GM04503 (cell line): ENCODE measurements at places on chromosomes 5 and 9.

GRCh38 chr9:129569502-129570449, 51.1 kb downstream of the C9orf50 start:
- no peak for DNase-seq

DNA sequence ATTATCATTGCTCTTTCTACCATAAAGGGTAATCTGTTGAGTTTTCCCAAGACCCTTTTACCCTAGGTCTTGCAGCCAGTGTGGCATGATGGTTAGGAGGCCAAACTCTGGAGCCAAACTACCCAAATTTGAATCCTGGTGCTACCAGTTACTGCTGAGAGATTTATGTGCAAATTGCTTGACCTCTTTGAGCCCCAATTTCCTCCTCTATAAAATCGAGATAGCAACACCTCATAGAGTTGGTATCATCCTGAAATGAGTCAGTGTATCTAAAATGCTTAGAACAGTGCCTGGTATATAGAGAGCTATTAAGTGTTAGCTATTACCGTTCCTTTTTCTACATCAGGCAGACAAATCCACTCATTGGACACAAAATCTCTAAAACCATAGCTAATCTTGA, 43.0 kb downstream of the ACTBL2 start:
- no peak for DNase-seq

GRCh38 chr9:13791816-13792215, 512.3 kb upstream of the MPDZ start:
- DNase-seq = no peak

- no peak for DNase-seq
Measured at GRCh38 chr5:91318724-91319123, 64.4 kb downstream of the ARRDC3 start.

DNA sequence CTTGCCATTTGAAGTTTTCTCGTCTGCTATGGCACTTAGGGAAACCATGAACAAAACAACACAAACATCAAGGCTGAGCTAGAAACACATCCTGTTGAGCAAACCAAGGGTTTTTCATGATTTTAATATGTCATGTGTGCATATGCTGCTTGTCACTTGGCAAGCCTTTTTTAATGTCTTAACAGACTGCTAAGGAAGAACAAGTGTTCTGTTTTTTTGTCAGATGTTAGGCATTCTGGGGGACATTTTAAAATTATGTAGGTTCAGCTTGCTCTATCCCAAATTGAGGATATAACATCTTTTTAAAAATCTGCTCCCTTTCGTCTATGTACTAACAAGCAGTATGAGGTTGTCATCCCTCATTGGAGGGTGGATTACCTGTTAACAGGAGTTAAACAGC, 150.3 kb downstream of the HTR1A start:
- DNase-seq = no peak

GRCh38 chr9:130042406-130042884, 544 bp downstream of the FNBP1 start:
- DNase-seq = no peak

DNA sequence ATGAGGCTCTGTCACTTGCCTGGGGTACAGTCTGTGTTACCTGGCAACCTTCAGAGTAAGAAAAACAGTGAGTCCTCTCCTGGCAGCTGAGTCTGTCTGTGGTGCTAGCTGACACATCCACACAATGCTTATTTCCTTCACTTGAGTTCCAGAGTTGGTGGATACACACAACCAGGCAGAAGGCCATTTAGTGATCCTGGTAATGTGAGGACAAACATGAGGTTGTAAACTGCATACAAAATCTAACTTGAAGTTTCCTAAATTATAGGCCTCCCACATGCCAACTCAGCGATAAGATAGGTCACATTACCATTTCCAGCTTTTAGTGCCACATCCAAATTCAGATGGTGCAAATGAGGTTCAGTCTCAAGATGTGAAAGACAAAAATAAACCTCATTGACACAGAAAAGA, 125.5 kb downstream of the DCP2 start:
- DNase-seq = no peak

DNA sequence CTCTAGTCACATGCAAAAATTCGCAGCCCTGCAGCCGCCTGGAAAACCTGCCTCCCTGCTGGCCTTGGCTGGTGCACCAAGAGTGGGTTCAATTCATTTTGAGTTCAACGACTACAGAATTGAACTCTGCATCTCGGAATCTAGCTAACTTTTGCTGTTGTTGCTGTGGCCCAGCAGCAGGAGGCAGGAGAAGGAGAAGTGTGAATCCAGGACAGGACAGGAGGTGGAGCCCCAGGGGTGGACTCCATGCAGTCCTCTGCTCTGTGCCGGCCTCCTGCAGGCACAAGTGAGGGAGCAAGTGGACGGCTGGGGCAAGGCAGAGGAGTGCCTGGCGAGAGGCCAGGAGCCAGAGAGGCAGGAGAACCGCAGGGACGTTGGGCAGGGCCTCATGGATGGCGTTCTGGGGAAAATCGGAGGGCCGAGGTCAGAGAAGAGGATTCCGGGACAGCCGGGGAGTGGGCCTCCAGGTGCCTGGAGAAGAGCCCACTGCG, 214.2 kb downstream of the FANCC start:
- no peak for DNase-seq

GRCh38 chr9:121929893-121930875, 162.9 kb downstream of the TTLL11 start:
- DNase-seq = no peak

GRCh38 chr5:2549354-2549753, 202.1 kb downstream of the IRX2 start:
- no peak for DNase-seq

- peak; percentile 21 for DNase-seq
Measured at GRCh38 chr5:146042628-146043279, 62.6 kb downstream of the PLAC8L1 start.

GRCh38 chr5:108148715-108149139, 233.2 kb downstream of the FBXL17 start:
- DNase-seq = no peak

- DNase-seq = no peak
Measured at GRCh38 chr5:123422433-123423277, 548 bp downstream of the CEP120 start.

- DNase-seq = no peak
Measured at GRCh38 chr9:81610740-81611107, 78.6 kb downstream of the TLE1 start.

DNA sequence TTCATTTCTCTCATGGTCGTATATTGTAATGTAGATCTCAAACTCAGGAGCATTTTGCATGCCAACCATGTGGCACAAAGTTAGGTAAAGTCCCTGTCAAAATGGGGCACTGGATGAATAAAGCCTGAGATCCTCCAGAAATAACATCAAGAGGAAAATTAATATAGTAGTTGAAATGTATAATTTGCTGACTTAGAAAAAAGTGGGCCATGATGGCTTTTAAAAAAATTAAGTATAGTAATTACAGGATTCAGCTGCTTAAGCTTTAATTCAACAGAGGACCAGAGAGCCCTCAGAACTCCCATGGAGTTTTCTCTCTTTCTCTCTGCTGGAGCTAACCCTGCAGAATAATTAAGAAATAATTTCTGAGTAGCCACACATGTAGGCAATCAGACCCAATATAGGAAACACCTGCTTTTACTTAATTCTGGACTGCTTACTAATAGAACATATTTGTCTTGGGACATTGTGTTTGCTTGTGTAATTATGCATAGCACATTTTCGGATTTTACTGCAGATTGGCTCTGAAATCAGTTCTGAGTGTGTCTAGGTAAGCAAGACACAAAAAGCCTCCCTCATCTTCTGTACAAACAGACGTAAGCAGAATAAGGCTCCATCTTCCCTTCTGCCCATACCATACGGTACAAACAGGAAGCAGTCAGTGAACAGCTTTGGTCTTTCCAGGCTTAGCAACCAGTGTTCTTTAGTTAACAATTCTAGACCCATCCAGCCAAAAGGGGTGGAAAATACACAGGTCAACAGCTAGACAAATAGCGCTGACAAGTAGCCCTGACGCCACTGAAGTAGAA, 26.5 kb upstream of the PCSK1 start:
- no peak for DNase-seq

- DNase-seq = no peak
Measured at GRCh38 chr5:152560512-152561137, 155.5 kb upstream of the NMUR2 start.

GRCh38 chr9:20200581-20200980, 411.7 kb upstream of the SLC24A2 start:
- no peak for DNase-seq

DNA sequence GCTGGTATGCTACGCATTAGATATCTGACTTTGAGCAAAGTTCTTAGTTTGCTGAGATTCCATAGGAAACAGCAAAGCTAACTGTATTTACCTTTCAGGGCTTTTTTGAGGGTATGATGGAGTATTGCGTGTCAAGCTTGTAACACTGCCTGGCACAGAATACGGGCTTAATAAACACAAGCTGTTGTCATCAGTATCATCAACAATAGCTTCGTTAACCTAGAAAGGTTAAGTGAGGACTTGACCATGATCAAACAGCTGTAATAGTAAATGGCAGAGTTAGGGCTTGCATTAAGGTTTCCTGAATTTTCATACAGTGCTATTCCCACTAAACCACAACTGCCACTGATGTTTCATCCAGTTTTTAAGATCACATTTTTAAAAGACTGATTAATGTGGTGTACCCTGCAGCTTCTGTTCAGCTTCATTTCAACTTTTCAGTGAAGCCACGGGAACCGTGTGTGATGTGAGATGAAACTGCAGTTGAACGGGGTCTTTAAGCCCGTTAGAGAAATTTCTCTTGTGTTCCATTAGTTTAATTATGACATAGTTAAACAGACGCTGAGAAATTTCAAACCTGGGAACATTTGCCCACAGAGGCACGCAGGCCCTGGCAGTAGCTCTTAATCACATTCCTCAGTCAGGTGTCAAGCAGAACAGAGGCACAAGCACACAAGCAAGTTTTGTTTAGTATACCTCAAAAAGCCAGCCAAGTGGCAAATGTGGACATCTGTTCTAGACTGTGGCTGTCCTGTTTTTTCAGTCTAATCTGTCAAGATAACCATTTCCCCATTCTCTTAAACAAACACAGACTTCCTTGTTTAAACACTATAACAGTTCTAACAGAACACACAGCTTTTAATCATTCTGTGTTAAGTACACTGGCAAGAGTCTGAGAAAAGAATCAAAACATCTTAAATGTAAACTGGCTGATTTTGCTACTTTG, 147.1 kb downstream of the ZNF608 start:
- DNase-seq = no peak

DNA sequence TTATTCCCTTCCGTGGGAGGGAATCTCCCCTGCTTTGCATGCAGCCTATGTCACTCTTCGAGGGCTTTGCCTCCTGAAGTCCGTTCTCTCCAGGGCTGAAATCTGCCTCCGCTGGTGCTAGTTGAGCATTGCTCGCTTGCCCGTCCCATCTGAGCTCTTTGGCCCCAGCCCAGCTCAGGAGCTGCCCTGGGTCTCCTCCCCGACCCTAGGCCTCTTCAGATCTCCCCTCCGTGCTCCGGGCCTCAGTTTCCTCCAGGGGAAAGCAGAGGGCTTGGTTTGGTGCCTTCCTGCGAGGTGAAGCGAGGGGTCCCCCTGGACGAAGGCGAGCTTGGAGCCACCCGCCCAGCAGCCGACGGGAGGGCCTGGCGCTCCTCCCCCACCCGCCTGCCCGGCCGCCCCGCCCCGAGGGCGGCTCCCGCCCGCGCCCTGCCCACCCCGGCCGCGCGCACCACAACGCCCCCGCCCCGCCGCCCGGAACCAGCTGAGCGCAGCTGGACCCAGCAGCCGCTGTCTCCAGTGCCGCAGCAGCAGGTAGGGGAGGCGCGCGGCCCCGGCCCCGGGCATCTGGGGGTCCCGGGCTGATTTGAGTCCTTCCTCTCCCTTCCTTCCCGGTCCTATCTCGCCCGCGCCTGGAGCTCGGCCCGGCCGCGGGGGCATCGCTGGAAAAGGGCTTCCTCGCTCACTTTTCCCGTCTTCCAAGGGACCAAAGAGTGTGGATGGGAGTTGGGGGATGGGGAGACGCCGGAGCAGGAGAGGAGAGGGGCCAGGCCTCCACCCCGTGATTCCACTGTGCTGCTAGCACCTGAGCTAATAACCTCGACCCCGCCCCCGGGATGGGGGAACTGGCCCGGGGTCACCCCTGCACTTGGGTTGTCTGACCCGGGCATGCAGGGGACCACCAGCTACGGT, at the start of gene GSN:
Gene GSN (plus strand): TSS at position 474 of the 909 bp plus-strand sequence. CDS start 33,810 bp downstream, outside the sequence.
- DNase-seq = no peak

- peak; percentile 44 for DNase-seq
Measured at GRCh38 chr9:115524453-115525059, 406.6 kb upstream of the TNC start.

GRCh38 chr5:68376935-68377334, 161.4 kb downstream of the PIK3R1 start:
- no peak for DNase-seq

- no peak for DNase-seq
Measured at GRCh38 chr5:94802450-94802849, 184.0 kb downstream of the SLF1 start.

DNA sequence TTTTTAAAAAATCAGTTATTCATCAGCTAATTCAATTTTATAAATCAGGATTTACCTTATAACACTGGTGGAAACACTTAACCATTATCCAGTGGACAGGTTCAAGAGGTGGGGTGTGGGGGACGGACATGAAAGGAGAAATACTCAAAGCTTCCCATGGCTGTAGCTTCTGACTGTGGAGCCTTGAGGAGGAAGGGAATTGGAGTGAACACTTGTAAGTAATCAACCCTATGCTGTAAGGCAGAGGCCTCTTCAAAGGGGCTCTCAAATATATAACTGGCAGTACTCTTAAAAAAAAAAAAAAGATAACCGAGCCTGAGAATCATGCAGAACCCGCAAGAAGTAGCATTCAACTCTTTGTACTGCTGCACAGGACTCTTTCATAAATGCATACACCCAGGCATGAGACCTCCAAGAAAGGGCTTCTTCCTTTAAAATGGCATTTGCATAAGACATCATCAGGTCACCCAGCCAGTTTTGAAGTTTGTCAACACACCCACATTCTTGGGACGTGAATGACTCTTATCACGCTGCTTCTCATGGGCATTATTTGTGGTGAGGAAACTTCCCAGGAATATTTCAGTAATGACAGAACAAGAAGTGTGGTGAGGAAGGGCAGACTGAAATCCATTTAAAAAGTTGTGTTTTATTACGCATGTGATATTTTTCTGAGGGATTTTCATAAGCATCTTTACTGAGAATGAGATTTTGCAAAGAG, 8.1 kb downstream of the OSMR start:
- peak; percentile 92 for DNase-seq

GRCh38 chr5:97022898-97023297, 87.0 kb downstream of the LNPEP start:
- no peak for DNase-seq

DNA sequence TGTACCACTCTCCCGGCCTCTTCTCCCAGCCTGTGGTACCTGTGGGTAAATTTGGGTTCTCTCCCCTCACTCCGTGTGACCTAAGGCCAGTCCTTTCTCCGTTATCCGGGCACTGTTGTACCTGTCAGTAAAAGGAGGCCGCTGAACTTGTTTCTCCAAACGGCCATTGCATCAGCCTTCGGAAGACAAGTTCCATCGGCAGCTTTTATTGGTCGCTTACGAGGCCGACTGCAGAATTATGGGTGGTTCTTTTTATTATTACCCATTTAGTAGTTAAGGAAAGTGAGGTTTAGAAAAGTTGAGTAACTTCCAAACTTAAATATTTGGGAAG, 558 bp downstream of the GRPEL2 start:
- no peak for DNase-seq

GRCh38 chr9:136024696-136025316, 63.6 kb upstream of the UBAC1 start:
- no peak for DNase-seq

GRCh38 chr5:99089822-99090549, 161.2 kb upstream of the CHD1 start:
- DNase-seq = no peak
